Esophagus squamous epithelium (tissue), 5 donors: ENCODE measurements at places on chromosomes 12 and 14.

DNA sequence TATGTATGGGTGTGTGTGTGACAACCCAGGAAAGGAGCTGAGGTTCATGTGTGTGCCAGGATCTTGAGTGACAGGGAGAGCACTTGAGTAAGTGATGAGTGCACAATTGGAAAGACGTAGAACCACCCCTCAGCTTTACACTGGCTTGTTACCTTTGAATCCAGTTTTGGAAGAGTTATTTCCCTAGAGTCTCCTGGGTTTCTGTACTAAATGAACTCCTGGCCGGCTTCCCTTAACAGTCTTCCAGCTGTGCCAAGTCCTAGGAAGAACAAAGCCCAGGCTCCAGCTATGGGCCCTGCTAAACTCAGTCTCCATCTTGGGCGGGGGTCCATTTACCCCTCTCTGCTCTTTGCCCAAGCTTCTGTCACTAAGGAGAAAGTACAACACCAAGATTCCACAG, 19.7 kb upstream of the NR1H4 start:
- DNase-seq: no peak

GRCh38 chr12:7161327-7161726, 28.2 kb upstream of the PEX5 start:
- no peak for DNase-seq

- no peak for DNase-seq
Measured at GRCh38 chr12:106084014-106084671, 54.6 kb downstream of the NUAK1 start.

- no peak for DNase-seq
Measured at GRCh38 chr14:37466623-37467088, 128.4 kb downstream of the FOXA1 start.

DNA sequence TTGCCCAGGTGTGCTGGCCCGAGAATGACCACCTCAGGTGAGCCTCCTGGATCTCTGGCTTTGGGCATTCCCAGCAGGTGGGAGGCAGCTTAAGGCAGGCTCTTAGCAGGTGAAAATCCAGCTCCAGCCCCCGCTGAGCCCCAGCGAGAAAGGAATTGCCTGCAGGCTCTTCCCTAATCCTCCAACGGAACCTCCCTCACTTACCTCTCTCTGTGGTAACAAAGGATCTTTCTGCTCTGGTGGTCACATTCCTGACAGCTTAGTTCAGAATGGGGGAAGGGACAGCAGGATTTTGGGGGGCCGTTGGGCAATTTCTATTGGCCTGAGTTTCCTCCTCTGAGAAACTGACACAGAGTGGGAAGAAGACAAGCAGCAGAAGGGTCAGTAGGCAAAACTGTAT, 116.0 kb upstream of the LHX5 start:
- DNase-seq: no peak

DNA sequence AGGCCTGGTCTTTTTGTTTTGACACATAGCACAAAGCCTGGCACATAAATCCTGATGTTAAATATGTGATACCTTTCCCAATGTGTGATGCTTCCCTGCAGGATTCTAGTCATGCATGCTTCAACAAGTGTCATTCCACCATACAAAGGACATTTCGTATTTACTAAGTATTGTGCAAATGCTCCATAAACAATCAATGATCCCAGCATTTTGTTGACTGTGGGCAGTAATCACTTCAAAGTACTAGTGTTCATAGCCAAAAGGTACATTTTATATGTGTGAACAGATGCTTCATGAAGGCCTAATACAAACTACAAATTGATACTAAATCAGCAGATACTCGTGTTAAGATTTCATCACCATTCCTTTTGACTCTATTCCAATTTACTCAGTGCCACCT, 4.4 kb downstream of the CCNB1IP1 start:
- DNase-seq: no peak

- no peak for DNase-seq
Measured at GRCh38 chr12:24943947-24944600, 4.8 kb downstream of the BCAT1 start.

DNA sequence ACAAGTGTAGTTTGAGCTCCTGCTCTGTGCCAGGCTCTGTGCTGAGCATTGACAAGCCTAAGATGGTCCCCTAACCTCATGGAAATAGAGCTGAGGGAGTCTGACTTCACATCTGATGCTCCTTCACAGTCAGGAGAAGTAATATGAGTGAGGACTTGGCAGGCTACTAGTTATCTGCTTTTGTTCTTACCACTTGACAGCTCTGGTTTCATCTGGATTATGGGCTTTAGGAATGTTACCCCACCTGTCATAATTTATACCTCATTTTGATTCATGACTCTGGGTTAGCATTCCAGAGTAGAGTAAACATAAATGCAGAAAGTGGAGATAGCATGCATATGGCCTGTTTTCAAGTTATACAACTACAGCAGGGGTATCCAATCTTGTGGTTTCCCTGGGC, 40.5 kb downstream of the ATP6V1D start:
- DNase-seq: no peak

- DNase-seq: no peak
Measured at GRCh38 chr14:66101662-66102061, 384.5 kb upstream of the CCDC196 start.

- no peak for DNase-seq
Measured at GRCh38 chr12:49105504-49106084, 5.1 kb downstream of the LMBR1L start.

- no peak for DNase-seq
Measured at GRCh38 chr12:95896846-95897245, 38.1 kb downstream of the SNRPF start.

- DNase-seq: no peak
Measured at GRCh38 chr14:64422756-64423155, 34.6 kb downstream of the MTHFD1 start.

GRCh38 chr14:69066396-69067171, 86.3 kb downstream of the DCAF5 start:
- DNase-seq: no peak

GRCh38 chr12:60279221-60279620, 683.4 kb downstream of the SLC16A7 start:
- no peak for DNase-seq

DNA sequence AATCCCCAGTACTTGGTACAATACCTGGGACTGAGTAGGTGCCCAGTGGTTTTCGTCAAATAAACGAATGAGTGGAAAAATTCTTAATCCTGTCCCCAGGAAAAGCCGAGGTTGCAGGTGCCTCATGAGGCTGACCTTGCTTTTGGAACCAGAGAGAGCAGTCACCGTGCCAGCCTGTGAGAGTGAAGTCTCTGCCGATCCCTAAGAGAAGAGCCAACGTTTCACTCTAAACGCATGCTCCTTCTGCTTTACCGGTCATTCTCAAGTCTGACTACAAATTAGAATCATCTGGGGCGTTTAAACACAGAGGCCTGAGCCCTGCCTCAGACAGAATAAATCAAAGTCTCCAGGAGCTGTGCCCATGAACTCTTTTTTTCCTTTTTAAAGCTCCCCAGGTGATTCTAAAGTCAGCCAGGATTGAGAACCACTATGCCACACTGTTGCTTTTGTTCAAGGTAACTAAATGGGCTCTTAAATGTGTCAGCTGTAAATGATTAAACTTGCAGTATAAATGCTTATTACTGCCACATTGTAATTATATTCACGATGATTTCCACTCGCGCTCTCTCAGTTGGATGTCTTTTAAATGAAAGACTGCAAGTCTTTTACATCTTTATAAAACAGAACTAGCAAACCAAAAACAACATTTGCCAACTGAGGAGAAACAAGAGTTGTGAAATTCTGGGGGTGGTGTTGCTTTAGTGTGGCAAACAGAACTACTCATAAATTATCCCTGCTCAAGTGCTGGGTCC, 26.9 kb downstream of the TCP11L2 start:
- no peak for DNase-seq

DNA sequence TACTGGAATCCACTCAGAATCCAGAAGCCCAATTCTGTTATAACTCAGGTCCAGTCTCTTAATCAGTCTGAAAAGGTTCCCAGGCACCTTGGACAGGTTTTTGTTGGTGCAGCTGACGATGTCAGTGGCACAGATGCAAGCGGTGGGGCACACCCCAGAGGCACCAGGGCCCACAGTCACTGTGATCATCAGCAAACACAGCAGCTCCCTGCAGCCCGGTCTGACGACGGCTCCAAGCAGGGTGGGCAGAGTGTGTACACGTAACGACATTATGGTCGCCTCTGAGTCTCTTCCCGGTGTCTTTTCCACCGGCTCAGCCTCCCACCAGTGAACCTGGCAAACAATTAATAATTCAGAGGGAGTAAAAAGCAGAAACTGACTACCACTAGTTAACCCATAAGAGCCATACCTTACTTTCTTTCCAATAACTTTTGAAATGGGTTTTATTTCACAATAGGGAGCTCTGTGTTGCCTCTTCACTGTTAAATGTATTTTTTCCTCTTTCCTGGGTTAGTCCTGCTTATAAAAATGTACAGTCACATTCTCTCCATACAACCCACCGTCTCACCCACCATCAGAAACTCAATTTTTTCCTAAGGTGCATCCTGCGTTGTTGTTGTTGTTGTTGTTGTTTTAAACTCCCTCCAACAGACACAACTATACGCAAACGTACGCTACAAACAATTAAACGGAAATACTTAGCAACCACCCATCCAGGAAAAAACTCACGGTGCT, 521 bp upstream of the PCED1B start:
- DNase-seq: no peak

DNA sequence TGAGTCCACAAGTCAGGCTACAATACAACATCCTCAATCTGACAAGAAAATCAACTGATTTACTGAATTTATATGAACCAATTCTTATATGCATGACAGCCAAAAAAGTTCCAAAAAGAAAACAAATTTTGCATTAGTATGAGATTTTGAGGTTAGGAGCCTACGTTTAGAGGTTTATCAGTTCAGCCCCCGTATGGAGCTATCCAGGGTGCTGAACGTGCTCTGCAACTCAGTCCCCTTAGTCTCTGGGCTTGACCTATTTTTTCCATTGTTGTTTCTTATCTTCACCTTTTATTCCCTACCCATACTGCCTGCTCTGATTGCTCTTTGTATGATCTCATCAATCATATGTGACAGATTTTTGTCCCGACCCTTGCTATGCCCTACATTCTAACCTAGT, 693.0 kb downstream of the NRXN3 start:
- no peak for DNase-seq

DNA sequence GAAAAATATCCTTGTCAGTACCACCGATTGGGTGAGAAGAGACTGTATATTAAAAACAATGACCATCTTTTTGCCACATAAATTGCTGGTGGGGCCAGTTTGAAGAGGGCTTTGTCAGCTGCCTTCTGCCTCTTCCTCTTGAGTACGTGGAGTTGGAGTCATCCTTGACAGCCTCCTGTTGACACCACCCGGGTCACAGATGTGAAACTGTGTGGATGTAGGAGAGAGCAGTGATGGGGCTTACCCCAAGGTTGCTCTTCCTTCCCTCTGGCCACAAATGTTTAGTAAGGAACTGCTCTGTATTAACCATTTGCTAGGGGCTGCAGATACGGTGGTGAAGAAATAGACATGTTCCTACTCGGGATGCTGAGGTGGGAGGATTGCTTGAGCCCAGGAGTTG, 12.2 kb downstream of the PTPN11 start:
- DNase-seq: no peak

GRCh38 chr12:105741786-105742566, 396.8 kb downstream of the NUAK1 start:
- no peak for DNase-seq

DNA sequence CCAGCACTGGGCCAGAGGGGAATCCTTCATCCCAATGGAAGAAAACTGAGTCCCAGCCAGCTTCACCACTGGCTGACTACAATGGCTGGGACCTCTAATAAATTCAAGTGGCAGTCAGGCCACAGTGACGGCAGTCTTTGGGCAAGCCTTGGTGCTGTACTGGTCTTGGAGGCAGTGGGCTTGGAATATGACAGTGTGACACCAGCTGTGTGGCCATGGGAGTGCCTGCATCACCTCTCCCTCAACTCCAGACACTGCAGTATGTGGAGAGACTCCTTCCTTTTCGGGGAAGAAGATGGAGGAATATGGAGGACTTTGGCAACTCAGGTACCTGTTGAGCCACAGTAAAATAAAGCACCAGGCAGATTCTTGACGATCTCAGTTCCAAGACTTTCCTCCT, 16.0 kb upstream of the CD163L1 start:
- DNase-seq: no peak

- DNase-seq: no peak
Measured at GRCh38 chr12:42790761-42791151, 201.2 kb upstream of the PRICKLE1 start.

GRCh38 chr12:72230589-72230988, 41.6 kb upstream of the TRHDE start:
- no peak for DNase-seq

- no peak for DNase-seq
Measured at GRCh38 chr14:61174441-61174891, 106.7 kb downstream of the TMEM30B start.
